Hepatic stellate cell (primary cell): ENCODE measurements at places on chromosomes 16 and 17.

- DNase-seq, result peak; percentile 67
Observed at GRCh38 chr16:58022601-58023371, 2.8 kb upstream of the MMP15 start.

GRCh38 chr17:73856556-73856955, 212.3 kb upstream of the SDK2 start:
- DNase-seq, result no peak

- no peak for DNase-seq
Observed at GRCh38 chr16:4208341-4208751, 33.5 kb downstream of the SRL start.

DNA sequence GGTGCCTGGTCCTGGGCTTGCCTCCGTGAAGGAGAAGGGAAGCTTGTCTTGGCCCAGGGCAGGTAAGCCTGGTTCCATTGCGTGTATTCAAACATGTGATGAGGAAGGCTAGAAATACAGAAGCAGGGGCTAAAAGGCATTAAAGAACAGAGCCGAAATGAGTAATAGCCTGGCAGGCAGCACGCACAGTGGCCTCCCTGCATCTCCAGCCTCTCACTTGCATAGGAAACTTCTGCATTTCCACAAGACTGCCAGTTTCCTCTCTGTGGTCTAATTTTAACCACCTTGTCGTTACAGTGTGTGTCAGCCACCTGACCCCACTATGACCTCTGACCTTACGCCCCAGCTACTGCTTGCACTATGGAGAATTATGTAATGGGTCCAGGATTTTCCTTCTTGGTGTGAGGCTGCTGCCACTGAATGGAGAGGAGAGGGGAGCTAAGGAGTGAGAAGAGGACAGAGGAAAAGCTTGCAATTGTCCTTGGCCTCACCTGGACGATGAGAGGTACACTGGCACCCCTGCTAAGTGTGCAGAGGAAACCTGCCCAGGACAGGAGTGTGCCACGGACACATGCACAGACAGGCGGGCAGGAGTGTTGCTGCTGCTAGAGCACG, 32.8 kb downstream of the HIC1 start:
- DNase-seq, result no peak

DNA sequence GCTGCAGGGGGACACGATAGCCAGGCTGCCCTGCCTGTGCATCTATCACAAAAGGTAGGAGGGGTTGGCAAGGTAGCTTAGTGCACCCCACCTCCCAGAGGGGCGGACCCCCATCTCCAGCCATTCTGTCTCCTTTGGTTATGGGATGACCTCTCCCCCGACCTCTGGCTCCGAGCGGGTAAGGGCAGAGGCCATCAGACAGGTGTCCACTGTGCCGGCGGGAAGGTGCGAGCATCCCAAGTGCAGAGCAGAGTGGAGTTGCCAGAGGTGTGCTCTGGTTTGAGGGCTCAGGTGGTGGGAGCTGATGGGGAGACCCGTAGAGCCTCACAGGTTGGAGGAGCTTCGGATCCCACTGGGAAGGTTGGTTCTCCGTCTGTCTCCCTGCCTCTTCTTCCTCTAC, 11.7 kb downstream of the LDHD start:
- DNase-seq, result no peak

- no peak for DNase-seq
Observed at GRCh38 chr16:23182679-23183542, at the start of gene SCNN1G. Gene SCNN1G (plus strand): TSS chr16:23182745. CDS start chr16:23186272, 3,527 bp downstream.
